Activated CD8-positive, alpha-beta memory T cell treated with anti-CD3 and anti-CD28 coated beads for 36 hours (primary cell): ENCODE measurements at places on chromosomes 7 and 10. TPM values are rescaled to one million over a fixed set of nuclear protein-coding genes. Genes with fewer than 3 reads are reported as not detected.

Gene SLC13A4
- not detected for total RNA-seq

Gene FXYD4
- not detected for total RNA-seq

Gene STMP1
- 24.2 TPM for total RNA-seq

Gene GCK
- total RNA-seq, result 1.8 TPM

Gene ACSL5
- 57.0 TPM for total RNA-seq

Gene CALML5
- not detected for total RNA-seq

Gene SAMD9L
- total RNA-seq, result 5.6 TPM

Gene DEPP1
- total RNA-seq, result 0.27 TPM

Gene SH3PXD2A
- total RNA-seq, result 8.6 TPM

Gene LRRC17
- not detected for total RNA-seq

Gene MMP21
- total RNA-seq, result not detected

Gene C7orf57
- 2.0 TPM for total RNA-seq

Gene SCART1
- total RNA-seq, result 0.93 TPM

Gene AKR1C4
- not detected for total RNA-seq

Gene PTF1A
- not detected for total RNA-seq

Gene LDB3
- total RNA-seq, result not detected

Gene PHTF2
- total RNA-seq, result 39.4 TPM

Gene CTBP2
- 1.2 TPM for total RNA-seq

Gene PPP1R9A
- 0.15 TPM for total RNA-seq

Gene ACSM6
- total RNA-seq, result not detected

Gene SPDYE16
- 0.30 TPM for total RNA-seq

Gene HOXA1
- not detected for total RNA-seq

Gene CELF2
- total RNA-seq, result 154 TPM

Gene LIPA
- 18.3 TPM for total RNA-seq

Gene SMO
- 0.70 TPM for total RNA-seq

Gene URGCP
- total RNA-seq, result 28.8 TPM

Gene PRR15
- total RNA-seq, result not detected

Gene NKX2-3
- total RNA-seq, result not detected

Gene SPDYE1
- not detected for total RNA-seq

Gene PWWP2B
- 3.5 TPM for total RNA-seq

Gene LRRN3
- 108 TPM for total RNA-seq

Gene SPDYE6
- total RNA-seq, result not detected

Gene PDZD8
- 27.7 TPM for total RNA-seq

Gene AKR1C8
- not detected for total RNA-seq

Gene PRPF18
- total RNA-seq, result 24.6 TPM

Gene HABP2
- not detected for total RNA-seq

Gene LRMDA
- not detected for total RNA-seq

Gene CARD11
- 85.4 TPM for total RNA-seq

Gene KIAA1549
- total RNA-seq, result 1.7 TPM

Gene PSMA2
- 185 TPM for total RNA-seq

Gene BPGM
- 18.3 TPM for total RNA-seq

Gene C7orf33
- total RNA-seq, result not detected

Gene RBP3
- not detected for total RNA-seq

Gene PTPRZ1
- not detected for total RNA-seq

Gene FAM25G
- total RNA-seq, result not detected

Gene PRKCQ
- total RNA-seq, result 47.0 TPM

Gene OR2A5
- total RNA-seq, result not detected

Gene PIK3AP1
- total RNA-seq, result 9.8 TPM

Gene TMEM213
- total RNA-seq, result not detected

Gene TUBB8
- not detected for total RNA-seq

Gene RBAK
- 10.3 TPM for total RNA-seq

Gene H2BK1
- not detected for total RNA-seq

Gene GHRHR
- not detected for total RNA-seq

Gene EVX1
- not detected for total RNA-seq

Gene SEMA3A
- 0.17 TPM for total RNA-seq

Gene PDZD7
- total RNA-seq, result 0.27 TPM
